ENCODE measurements at places on chromosomes 6 and 20.

DNA sequence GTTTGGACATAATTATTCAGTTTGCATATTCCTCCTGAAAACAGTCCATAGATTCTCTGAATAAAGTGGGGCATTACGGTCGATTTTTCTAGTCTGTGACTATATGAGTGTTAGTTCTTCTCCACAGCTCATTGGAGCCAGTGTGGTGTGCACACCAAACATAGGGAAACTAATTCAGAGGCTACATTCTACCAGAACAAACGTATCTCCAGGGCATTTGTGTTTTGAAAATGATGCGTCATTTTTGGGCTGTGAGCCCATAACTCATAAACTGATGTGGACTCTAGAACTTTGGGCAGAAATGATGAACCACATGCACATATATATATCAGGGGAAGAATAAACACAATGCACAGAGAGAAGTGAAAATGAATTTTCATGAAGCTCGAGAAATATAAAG lies 41.8 kb downstream of the C6orf58 start:
- no peak for DNase-seq

DNA sequence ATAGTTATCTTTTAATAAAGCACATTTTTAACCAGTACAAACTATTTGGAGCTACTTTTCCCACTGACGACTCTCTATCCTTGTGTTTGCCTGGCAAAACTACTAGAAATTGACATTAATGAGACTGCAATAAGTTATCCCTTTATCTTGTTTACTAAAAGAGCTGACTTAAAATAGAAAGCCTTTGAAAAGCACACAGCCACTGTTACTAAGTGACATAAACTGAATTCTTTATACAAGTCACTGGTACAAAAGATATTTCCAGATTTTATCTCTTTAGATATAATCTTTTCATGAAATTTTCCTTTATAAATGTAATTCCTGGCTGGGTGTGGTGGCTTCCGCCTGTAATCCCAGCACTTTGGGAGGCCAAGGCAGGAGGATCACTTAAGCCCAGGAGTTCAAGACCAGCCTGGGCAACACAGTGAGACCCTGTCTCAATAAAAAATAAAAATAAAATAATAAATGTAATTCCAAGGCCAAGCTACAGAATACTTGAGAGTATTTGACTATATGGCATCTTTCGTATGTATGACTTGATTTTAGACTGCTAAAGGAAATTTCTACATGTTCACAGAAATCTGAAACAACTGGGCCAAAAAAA lies 9.5 kb downstream of the MBOAT1 start:
- no peak for DNase-seq

DNA sequence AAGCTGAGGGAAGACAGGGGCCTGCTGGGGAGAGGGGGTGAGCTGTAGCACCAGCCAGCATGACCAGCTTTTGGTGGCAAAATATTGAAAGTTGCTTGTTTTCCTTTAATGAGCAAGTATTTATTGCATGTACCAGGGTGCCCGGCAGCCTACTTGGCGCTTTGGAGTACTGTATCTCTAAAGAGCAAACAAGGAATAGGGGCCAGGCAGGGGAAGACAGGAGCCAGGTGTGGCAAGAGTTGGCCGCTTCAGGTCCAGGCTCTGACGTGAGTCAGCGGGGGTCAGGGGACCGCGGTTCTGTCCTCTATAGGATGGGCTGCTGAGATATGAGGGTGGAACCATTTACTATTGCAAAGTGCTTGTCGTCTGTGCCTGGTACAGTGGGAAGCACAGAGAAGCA lies 63.1 kb downstream of the PSMG4 start:
- no peak for DNase-seq

DNA sequence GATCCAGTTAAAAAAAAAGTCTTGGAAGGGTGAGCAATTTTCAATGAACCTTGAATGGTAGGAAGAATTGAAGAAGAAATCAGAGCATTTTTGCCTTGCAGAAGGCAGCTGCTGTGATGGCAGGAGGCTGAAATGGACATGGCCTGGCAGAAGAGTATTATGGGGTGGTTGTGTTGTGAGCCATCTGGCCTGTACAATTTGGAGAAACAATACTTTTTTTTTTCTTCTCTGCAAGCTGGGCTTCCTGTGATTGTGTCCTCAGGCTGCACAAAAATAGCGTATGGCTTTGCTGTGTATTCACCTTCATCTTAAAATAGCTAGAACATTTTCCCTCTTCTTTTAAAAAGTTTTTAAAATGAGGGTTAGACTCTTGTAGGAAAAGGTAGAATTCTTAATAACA lies 21.4 kb downstream of the SYCP2L start:
- DNase-seq = no peak

DNA sequence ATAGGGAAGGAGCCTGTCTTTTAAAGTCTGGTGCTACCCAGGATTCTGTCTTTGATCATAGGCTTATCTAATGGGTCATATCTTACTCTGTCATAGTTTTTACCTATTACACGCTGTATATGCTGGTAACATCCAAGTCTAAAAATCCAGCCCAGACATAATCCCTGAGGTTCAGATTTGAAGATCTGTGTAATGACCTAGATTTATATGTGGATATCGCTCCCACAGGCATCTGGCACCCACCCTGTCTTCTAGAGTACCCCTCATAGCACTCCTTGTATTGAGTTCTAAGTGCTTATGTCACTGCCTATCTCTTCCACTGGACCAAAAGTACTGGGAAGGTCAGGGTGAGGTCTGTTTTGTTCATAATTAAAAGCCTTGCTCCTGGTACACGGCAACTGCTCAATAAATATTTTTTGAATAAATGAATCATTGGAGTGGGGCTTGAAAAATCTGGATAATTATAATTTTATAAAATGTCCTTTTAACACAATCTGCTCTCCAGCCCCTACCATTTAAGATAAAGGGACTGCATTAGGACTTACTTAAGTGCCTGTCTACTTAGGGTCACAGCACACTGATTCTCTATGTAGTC lies 136.4 kb downstream of the FUT9 start:
- no peak for DNase-seq

DNA sequence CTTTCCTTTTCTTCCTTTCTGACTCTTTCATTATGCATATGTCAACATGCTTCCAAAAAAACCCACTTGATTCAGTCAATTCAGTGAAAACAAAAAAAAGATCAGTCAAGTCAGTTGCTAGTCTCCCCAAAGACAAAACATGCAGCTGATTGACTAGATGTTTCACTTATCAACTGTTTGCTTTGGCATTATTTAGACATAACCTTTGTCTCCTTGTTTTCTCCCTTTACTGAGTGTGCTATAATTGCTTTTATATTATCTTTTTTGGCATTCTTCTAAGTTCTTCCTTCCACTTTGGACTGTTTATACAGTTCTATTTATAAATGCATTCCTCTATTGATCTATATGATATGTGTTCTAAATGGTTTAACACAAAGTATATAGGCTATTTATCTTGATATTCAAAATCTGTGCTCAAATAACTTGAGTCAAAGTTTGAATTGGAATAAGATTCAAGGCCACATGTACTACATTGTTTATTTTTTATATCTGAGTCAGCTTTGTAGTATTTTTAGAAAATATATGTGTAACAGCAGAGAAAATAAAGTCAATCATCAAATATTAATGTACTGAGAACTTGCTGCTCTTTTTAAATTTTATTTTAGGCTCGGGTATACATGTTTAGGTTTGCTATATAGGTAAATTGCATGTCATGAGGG lies 260.5 kb downstream of the CENPW start:
- no peak for DNase-seq

DNA sequence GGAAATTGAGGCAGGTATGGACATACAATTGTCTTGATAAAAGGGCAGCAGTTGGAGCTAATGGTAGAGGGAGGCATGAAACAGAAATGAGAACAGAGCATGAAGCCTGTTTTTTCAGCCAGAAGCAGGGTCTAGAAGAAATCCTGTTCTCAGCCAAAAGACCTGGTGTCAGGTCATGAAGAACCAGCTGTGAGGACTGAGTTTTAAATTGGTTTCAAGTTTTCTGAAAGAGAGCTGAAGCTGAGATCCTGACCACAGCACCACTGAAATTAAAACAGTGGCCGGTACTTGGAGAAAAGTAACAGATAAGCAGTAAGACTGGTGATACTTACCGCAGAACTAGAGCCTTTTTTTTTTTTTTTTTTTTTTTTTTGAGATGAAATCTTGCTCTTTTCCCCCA lies 283.8 kb upstream of the BMP2 start:
- no peak for DNase-seq

GRCh38 chr20:7710440-7710839 lies 229.8 kb downstream of the HAO1 start:
- DNase-seq = no peak
